NCI-H446 (cell line): ENCODE measurements at places on chromosomes 12 and 14.

- no peak for DNase-seq
Measured at GRCh38 chr12:132284071-132284826, 45.1 kb downstream of the GALNT9 start.

- DNase-seq: no peak
Measured at GRCh38 chr12:65930114-65930828, 106.0 kb downstream of the HMGA2 start.

DNA sequence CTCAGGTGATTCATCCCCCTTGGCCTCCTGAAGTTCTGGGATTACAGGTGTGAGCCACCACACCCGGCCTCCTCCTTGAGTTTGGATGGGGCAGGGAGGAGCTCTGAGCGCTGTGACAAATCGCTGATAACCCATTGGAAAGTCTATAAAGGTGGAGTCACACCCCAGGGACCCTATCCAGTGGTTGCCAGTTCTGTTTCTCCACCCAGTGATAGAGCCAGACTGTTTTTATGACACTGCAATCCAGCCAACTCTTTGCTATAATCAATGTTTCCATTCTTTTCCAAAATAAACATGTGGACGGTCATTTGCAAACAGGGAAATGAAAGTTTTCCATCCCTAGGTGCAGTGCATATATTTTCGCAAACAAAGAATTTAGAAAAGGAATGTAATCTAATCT lies 142.0 kb upstream of the PELI2 start:
- DNase-seq: no peak

DNA sequence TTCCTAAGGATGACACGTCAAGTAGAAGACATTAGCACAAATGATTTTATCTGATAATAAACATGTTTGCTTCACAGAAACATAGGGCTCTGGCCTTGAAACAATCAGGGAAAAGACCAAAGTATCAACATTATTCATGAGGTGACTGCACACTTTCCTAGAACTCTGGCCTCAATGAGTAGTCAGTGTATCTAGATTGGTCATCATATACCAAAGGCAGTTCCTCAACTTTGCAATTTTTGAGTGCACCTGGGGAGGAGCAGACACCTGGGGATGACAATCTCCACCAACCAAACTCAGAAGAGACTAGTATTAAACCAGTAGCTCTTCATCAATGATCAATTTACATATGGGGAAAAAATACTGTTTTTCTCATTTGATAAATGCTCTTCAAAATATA lies 4.5 kb downstream of the EDDM3A start:
- no peak for DNase-seq

DNA sequence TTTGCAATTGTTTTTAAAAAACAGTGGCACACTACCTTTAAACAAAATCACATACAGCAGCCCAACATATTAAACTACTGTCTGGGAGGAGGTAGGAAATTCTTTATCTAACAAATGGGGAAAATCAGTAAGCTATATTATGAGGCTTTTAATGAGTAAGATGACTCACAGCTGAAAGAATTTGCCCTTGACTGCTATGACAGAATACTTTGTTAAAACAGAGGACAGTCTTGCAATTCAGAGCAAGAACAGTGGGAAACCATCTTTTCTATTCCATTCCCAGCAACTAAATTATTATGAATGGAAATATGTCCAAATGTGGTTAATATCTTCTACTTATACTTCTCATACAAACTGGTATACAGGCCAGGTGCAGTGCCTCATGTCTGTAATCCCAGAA lies 49.2 kb upstream of the SGPP1 start:
- DNase-seq: no peak

- no peak for DNase-seq
Measured at GRCh38 chr14:28243600-28243999, 523.0 kb upstream of the FOXG1 start.

- DNase-seq: peak; percentile 25
Measured at GRCh38 chr14:106044949-106045596, 518.7 kb downstream of the TMEM121 start.

- DNase-seq: no peak
Measured at GRCh38 chr14:61640158-61641136, 54.9 kb upstream of the HIF1A start.

GRCh38 chr14:76929927-76930326 lies 98.6 kb downstream of the IRF2BPL start:
- DNase-seq: no peak

- no peak for DNase-seq
Measured at GRCh38 chr12:106601496-106601895, 18.7 kb downstream of the RFX4 start.

DNA sequence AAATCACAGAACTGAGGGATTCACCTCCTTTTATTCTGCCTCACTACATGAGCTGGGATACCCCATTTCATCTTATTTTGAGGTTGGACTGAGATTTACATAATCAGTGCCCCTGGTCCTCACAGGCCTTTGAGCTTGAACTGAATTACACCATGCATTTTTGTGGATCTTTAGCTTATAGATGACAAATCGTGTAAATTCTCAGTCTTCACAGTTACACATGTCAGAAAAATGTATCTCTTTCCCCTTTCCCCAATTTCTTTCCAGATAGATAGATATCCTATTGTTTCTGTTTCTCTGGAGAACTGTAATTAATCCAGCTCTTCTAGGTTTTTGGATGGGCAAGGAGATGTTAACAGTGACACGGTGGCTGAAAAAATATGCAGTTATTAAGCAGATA lies 1778.9 kb upstream of the SEL1L start:
- DNase-seq: no peak

DNA sequence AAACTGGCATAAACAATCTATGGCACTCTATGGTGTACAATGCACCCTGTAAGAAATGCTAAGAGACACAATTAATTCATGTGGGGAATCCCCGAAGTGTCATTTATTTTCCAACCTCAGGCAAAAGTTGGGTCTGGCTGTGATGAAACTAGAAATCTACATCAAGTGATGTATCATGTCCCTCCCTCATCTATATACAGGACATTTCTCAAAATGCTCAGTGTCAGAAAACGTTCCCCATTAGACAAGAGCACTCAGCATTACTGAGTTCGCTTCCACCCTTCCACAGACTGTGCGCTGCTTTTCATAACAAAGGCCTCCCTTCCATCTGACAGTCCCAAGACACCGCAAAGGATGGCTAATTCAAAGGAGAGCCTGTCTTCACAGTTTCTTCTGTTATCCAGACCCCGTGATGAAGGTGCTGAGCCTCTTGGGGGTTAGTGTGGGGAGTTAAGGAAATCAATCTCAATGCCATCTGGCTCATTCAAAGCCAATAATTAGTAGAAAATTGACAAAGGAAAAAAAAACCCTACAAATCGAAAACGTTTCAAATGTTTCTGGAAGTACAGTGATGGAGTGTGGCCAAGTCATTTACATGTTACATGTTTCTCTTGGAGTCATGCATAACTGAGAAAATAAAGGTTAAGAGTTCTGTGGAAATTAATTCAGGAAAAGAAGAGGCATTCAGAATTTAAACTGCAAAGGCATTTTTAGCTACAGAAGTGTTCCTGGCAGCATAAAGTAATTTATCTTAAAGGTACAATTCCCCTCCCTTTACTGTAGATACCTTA lies 7.5 kb downstream of the CCDC88C start:
- DNase-seq: no peak

GRCh38 chr14:86574778-86575129 lies 1044.8 kb downstream of the FLRT2 start:
- no peak for DNase-seq

GRCh38 chr14:81315341-81315740 lies 84.8 kb downstream of the STON2 start:
- no peak for DNase-seq

GRCh38 chr12:105740970-105741725 lies 397.6 kb downstream of the NUAK1 start:
- peak; percentile 93 for DNase-seq

DNA sequence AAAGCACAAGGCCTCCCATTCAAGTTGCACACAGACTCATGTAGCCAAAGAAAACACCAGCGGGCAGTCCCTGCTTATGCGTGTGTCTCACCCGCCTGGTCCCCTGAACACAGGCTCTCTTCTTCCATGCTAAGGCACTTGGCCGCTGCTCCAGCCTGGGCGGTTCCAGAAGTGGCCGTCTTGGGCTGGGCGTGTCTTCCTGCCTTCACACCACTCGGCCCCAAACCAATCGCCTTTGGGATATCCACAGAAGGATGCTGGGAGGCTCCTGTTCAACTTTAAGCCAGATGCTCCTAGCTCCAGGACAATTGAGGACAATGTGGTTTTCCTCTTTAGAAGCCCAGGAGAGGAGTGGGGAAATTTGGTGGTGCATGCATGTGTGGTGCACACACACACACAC lies 2.2 kb downstream of the SCARB1 start:
- peak; percentile 73 for DNase-seq

DNA sequence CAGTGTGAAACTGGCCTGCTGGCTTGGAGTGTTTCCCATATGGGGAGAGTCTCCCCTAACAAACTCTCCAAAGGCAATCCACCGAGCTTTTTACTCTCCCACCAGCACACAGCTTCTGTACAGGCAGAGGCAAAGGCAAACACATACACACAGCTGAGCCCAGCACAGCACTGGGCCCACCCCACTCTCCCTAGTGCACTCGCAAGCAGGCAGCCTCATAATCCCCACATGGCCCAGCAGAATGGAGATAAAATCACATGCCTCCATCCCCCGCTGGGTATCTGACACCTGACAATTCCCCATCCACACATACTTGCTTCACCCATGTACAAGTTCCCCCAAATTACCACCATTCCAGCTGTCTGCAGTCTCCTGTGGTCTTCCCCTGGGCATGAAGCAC lies 3.4 kb downstream of the HOXC12 start:
- DNase-seq: no peak

GRCh38 chr12:93540466-93540865 lies 32.0 kb upstream of the SOCS2 start:
- DNase-seq: no peak

DNA sequence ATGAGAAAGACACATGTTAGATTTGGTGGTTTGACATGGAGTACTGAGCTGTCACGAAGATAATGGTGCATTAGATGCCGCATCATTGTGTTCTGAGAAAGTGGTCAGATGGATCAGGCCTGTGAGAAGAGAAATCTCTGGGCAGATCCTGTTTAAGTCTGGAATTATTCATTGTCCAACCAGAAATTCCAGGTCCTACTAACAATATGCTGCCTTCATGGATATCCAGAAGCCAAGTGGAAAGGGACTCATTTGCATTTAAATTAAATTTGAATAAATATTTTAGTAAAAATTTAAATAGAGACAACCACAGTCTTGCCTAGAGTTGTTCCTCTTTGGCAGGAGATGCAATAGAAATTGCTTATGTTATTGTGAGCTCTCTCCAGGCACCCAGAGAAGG lies 330.5 kb upstream of the TMEM132C start:
- no peak for DNase-seq

DNA sequence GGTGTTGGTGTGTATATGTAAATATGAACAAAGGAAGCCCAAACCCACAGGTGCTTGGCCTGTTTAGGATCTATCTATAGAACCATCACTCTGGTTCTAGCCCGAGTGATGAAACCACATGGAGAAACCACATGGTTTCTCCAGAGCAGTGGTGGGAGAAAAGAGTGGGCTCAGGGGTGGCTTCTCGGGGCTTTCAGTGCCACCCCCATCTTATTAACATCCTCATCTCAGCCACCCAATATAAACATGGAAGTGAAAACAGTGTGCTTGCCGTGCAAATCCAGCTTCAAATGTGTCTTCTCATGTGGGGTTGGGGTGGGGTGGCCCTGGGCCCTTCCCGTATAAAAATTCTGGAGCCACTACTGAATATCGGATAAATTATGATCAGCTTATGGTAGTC lies 109.0 kb downstream of the STAB2 start:
- DNase-seq: no peak

GRCh38 chr14:79514700-79515099 lies 696.6 kb downstream of the DIO2 start:
- DNase-seq: no peak

- DNase-seq: no peak
Measured at GRCh38 chr12:113021500-113021899, 35.0 kb upstream of the DTX1 start.

- DNase-seq: peak; percentile 27
Measured at GRCh38 chr12:39103552-39104165, 198.3 kb upstream of the CPNE8 start.

GRCh38 chr12:76766161-76766560 lies 2.2 kb downstream of the ZDHHC17 start:
- no peak for DNase-seq

DNA sequence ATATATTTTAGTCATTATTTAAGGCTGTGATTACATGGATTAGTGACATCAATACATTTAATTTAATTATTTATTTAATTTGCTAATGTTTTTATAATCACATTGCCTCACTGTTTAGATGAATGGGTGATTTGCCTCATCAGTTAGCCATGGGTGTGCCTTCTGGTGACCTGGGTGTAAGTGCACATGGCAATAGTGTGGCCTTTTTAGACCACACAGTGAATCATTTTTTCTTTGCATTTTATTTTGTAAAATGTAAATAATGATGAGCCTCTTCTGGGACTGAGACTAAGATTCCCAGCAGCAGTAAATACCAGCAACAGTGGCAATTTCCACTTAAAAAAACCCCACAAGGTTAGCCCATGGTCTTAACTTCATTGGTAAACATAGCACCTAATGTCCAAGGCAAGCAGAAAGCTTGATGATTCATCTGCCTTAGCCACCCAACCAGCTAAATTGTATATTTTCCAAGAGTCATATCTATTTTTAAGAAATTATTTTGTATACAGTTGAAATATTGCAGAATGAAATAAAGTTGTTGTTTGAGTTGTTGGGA lies 235.9 kb upstream of the NOVA1 start:
- DNase-seq: no peak

DNA sequence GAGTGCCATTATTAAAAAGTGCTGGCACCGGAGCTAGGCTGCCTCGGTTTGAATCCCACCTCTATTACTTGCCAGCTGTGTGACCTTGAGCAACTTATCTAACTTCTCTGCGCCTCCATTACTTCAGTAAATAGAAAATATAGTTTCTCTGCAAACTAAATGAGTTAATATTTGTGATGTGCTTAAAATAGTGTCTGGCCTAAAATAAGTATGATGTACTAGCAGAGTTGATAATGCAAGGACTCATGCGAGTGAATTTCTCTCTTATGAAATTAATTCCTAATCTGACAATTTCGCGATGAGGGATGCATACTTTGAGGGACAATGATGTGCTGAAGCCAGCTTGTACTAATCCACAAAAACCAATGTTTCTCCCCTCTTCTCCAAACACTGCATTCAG lies 180.8 kb upstream of the NTF3 start:
- DNase-seq: no peak

DNA sequence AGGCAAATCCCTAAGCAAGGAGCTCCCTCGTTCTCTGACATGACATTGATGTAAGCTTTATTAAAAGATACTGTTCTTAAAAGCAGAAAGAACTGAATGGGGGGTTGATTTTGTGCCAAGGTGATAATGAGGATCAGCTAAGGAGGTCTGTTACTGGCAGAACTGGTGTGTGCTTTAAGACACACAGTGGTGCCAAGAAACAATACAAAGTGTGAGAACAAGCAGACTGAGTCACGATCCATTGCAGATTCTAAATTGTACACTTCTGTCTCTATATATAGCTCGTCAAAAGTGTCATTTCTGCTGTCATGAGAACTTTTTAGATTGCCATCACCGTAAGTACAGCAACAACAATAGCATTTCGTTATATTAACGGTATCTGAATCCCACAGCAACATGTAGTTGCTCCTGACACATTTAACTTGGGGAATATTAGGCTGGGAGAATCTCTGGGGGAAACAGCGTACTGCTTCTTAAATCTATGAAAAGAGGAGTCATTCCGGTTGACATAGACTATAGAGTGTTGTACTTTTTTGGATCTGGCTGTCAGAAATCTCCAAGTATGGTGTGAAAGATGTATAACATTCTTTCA lies 151.3 kb upstream of the PRKD1 start:
- no peak for DNase-seq
